ENCODE measurements at places on chromosomes 16 and 17.

GRCh38 chr16:65658349-65658748, 536.5 kb upstream of the CDH11 start:
- DNase-seq: no peak

GRCh38 chr16:88453611-88454522, 787 bp downstream of the ZFPM1 start:
- DNase-seq: no peak

GRCh38 chr16:17177959-17178905, 292.5 kb downstream of the XYLT1 start:
- DNase-seq: no peak

- DNase-seq: no peak
Measured at GRCh38 chr17:57424777-57425188, 168.5 kb downstream of the MSI2 start.

DNA sequence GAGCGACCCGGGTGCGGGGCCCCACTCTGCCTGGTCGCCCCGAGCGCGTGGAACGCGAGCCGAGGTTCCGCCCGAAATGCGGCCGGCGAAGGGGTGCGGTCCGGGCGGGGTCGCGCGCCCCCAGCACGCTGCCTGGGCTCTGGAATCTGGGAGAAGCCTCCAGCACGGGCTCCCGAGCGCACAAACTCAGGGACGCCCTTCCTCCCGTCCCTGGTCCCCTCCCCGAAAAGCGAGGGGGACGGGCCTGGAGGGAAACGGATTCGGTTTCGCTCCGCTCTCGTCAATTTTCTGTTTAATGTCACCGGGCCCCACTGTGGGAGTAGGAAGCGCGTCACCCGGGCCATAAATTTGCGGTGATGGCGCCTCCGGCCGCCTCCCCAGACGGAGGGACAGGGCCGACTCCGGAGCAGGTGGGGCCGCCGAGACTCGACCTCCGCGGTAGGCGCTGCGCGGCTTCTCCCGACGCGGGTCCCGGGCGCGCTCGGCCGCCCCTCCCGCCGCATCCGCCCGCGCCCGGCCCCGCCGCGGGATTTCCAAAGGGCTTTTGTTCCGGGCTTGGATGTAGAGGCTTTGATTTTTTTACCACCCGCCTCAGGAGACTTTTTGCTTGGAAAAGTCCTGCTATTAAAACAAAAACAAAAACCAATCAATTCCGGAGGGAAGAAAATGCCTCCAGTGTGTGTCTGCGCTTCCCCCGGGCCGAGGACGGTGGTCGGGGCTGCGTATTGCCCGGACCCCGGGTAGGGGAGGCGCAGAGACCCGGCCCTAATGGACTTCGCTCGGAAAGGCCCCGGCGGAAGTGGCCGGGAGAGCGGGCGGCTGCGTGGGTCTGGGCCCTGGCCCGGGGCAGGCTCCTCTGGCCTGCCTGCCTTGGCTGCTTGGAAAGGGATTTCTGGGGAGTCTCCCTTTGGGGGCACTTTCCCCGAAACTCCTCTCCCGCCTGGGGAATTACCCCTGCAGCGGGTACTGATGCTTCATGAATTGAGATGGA, 7.9 kb upstream of the BAHCC1 start:
- no peak for DNase-seq

DNA sequence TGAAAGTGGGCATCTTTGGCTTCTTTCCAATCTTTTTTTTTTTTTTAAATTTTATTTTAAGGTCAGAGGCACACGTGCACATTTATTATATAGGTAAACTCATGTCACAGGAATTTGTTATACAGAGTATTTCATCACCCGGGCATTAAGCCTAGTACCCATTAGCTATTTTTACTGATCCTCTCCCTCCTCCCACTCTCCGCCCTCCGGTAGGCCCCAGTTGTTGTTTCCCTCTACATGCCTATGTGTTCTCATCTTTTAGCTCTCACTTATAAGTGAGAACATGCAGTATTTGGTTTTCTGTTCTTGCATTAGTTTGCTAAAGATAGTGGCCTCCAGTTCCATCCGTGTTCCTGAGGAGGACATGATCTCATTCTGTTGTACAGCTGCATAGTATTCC, 108.5 kb downstream of the CYB561 start:
- DNase-seq: no peak

DNA sequence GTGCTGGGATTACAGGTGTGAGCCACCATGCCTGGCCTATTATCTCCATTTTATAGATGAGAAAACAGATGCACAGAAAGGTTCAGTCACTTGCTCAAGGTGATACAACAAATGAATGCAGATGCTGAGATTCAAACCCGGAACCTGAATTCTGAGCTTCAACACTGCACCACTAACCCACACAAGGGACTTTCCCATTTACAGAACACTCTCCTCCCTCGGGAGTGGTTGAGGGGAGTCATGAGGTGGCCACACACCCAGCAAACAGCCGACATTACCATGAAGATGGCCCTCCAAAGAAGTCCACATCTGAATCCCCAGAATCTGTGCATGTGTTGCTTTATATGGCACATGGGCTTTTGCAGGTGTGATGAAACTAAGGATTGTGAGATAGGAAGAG, 9.1 kb downstream of the BCL7C start:
- no peak for DNase-seq

DNA sequence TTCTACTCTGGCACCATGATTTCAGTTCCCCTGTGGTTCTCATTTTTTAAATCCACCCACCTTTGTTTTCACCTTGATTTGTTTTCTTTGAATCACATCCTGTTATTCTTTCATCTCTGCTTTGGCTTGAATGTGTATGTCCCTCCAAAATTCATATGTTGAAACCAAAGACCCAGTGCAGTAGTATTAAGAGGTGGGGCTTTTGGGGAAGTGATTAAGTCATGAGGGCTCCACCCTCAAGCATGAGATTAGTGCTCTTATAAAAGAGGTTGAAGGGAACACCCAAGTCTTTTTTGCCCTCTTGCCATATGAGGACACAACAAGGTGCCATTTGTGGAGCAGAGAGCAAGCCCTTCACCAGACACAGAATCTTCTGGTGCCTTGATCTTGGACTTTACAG, 382.3 kb downstream of the SLC39A11 start:
- DNase-seq: no peak

DNA sequence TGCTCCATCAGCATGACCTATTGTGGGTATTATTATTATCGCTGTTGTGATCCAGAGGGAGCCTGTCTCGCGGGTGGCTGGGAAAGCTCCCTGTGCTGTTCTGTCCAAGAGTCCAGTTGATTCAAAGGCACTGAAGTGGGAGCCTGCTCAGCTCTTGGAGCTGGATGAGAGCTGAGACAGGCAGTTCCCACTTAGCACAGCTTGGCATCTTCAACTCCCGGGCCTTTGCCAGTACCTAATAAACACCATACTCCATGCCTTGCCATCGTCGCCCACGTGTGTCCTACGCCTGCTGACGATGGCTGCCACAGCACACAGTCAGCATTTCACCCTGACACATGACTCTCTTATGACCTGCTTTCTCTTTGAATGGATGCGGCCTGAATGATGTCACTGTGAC, 32.6 kb downstream of the RTN4RL1 start:
- no peak for DNase-seq

GRCh38 chr17:17556671-17557070, 34.8 kb downstream of the PEMT start:
- no peak for DNase-seq

DNA sequence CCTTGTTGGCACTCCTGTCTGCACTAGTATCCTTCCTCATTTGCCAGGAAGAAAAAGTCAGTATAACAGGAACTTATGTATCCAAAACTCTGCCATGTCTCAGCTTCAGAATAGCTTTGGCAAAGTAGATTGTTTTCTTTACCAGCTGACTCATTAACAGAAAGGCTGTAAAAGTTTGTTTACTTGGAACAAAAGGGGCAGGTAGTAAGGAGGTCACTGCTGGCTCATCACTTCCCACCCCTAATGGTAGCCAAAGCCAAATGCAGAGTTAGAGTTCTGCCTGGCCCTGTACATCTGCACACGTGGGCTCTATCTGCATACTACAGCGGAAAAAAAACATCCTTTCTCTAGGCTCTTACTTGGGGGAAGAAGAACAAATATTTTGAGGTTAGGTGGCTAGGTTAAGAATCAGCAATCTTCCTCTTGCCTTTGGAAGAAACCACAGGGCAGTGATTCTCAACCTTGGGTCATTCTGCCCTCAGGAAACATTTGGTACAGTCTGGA, 90.9 kb upstream of the BCAR1 start:
- DNase-seq: peak; percentile 7

GRCh38 chr16:56199164-56199563, 7.9 kb downstream of the GNAO1 start:
- no peak for DNase-seq

DNA sequence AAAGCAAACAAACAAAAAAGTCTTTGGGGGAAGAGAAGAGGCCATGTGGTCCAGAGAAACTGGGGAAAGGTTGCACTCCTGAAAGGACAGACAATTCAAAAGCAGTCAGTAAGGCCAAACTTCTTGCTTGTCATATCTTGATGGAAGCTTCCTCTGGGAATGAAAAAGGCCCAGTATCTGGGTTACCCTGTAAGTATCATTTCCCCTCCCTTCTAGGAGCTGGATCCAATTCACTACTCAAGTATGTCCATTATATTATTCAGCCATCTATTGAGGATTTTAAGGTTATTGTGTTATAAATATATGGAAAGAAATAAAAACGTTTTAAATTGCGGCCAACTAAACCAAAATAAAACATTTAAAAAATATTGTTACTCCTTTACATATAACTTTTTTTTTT, 26.0 kb upstream of the MON1B start:
- DNase-seq: no peak

- no peak for DNase-seq
Measured at GRCh38 chr16:81544700-81545271, 100.2 kb downstream of the CMIP start.

- no peak for DNase-seq
Measured at GRCh38 chr17:77888242-77889134, 70.0 kb upstream of the TNRC6C start.

DNA sequence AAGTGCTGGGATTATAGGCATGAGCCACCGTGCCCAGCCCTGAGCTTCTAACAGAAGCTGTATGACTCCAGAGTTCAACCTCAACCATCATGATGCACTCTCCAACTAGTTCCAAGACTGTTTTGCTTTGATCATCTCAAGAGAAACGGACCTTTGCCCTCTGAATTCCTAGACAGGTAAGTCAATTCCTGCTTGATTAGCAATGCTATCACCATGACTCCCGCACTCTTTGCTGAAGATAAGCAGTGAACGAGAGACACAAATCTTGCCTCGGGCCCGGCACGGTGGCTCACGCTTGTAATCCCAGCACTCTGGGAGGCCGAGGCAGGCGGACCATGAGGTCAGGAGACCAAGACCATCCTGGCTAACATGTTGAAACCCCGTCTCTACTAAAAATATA, 22.2 kb downstream of the ANKFY1 start:
- DNase-seq: no peak

DNA sequence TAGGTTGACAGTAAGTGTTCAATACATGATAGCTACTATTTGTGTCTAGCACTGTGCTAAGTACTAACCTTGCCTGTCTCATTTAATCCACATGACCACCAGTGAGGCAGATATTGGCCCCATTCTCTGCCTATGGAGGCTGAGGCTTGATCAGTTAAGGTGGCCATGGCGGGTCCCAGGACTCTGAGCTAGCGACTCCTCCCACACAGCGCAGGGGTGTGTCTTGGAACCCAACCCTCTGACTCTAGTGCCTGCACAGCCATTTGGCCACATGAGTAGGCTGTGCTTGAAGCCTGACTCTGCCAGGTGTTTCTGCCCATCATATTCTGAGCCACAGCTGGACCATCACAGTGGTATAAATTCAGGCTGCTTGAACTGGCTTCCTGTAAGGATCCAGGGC, 6.4 kb downstream of the NHERF1 start:
- no peak for DNase-seq

DNA sequence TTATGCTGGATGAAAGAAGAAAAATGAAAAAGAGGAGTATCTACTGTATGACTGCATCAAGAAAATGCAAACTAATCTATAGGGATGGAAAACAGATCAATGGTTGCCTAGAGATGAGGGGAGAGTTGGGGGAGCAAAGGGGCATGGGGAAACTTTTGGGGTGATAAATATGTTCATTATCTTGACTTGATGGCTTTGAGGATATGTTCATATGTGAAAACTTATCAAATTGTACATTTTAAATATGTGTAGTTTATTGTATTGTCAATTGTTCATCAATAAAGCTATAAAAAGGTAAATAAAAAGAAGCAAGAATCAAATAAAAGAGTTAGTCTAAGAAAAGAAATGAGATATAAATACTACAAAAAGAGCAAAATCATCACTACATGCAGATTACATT, 19.7 kb upstream of the SRCIN1 start:
- DNase-seq: no peak

DNA sequence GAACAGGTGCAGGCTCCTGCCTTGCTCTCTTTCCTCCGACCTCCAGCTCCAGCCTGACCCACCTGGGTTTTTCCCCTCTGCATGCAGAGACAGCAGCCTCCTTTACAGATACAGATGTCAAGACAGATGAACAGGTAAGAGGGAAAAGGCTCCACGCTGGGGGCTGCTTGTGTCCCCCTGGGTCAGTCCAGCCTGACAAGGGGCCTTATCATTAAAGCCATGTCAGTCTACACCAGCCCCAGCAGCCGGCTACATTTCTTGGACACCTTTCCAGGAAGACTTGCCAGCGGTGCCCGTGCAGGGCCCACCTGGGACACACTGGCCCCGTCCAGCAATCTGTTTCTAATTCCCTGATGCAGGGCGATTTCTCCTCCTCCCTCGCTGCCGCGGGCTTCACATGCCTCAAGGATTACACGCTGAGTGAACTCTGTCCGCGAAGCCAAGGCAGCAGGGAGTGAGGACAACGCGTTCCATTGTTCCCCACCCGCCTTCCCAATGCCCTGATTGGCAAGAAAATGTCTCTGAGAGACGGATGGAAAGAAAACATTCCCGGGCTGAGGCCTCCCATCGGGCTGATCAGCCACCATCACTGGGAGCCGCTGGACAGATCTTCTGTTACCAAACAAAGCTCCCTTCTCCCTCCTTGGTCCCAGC, 184.7 kb downstream of the C16orf95 start:
- DNase-seq: peak; percentile 63

- peak; percentile 93 for DNase-seq
Measured at GRCh38 chr16:27202923-27203506, 311 bp upstream of the KDM8 start.

DNA sequence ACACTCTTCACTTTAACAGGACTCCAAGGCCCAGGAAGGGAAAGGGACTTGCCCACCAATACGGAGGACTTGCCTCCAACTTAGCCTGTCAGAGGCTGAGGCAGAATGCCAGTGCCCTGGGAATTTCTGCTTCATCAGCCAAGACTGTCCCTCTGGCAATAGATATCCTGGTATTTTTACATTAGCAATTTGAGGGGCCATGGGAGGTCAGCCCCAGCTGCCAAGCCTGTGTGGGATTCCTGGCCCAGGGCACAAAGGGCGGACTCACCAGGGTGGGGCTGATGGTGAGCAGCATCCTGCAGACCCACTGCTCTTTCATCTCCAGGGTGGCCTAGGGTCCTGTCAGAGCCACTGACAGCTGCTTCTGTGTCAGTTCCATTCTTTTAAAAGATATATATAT, 78.3 kb upstream of the CIBAR2 start:
- DNase-seq: no peak

GRCh38 chr17:10292057-10292937, 80.5 kb downstream of the MYH13 start:
- DNase-seq: no peak

Data from Calu3 (cell line).